ENCODE measurements at places on chromosomes 6 and 20. TPM values are rescaled to one million over a fixed set of nuclear protein-coding genes. Genes with fewer than 3 reads are reported as not detected.
A peak's percentile ranks its signal among the peaks of the same experiment; 100 is the strongest.

GRCh38 chr6:161067749-161068148, 76.2 kb downstream of the MAP3K4 start:
- H3K36me3 ChIP-seq: no peaks in the 10 kb centered on the region
- no peak overlapping the region for H3K4me3 ChIP-seq
- peaks cover 4% of the 10 kb centered on the region for H3K4me1 ChIP-seq
- DNase-seq: no peak
- H3K27me3 ChIP-seq: no peaks in the 10 kb centered on the region

DNA sequence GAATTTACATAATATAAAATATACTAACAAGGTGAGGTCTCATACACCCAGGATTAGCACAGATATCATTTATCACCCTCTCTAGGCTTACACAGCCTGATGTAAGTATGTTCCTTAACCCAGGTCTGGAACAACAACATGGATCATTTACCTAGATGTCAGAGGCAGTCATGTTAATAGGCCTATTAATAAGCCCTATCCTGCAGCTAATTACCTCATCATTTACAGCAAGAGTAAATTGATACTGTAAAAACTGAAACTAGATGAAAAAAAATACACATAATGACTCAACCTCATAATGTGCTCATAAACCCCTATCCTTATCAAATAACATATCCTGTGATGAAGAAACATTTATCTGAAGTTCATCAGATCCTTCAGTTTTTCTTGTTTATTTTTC, 334.3 kb upstream of the MANEA start:
- DNase-seq: no peak
- H3K36me3 ChIP-seq: no peaks in the 10 kb centered on the region
- no peak overlapping the region for H3K27ac ChIP-seq
- H3K4me1 ChIP-seq: no peaks in the 10 kb centered on the region
- H3K4me3 ChIP-seq: no peak overlapping the region

- H3K27me3 ChIP-seq: no peaks in the 10 kb centered on the region
- H3K27ac ChIP-seq: no peak overlapping the region
- no peak for DNase-seq
- H3K36me3 ChIP-seq: no peaks in the 10 kb centered on the region
These were observed 615.1 kb upstream of the NRSN1 start for GRCh38 chr6:23510778-23511510.

- peaks cover 4% of the 10 kb centered on the region for H3K27me3 ChIP-seq
- H3K4me3 ChIP-seq: no peak overlapping the region
- no peaks in the 10 kb centered on the region for H3K36me3 ChIP-seq
- DNase-seq: no peak
- H3K4me1 ChIP-seq: no peaks in the 10 kb centered on the region
- H3K27ac ChIP-seq: no peak overlapping the region
These were observed 42.8 kb upstream of the STX16 start for GRCh38 chr20:58608096-58608840.

DNA sequence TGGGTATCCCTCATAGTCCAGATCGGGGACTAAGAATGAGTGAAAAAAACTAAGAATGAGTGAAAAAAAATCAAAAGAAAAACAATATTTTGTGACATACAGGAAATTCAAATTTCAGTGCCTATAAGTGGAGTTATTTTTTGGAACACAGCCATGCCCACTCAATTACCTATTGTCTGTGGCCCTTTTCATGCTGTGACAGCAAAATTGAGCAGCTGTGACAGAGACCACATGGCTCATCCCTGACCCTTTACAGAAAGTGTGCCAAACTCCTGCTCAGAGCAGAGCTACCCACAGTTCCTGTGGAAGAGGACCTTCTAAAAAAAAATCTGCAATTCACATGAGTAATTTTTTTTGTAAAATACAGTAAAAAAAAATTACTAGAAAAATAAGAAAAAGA, 1.4 kb downstream of the NCR2 start:
- H3K27ac ChIP-seq: no peak overlapping the region
- H3K27me3 ChIP-seq: no peaks in the 10 kb centered on the region
- H3K36me3 ChIP-seq: no peaks in the 10 kb centered on the region

DNA sequence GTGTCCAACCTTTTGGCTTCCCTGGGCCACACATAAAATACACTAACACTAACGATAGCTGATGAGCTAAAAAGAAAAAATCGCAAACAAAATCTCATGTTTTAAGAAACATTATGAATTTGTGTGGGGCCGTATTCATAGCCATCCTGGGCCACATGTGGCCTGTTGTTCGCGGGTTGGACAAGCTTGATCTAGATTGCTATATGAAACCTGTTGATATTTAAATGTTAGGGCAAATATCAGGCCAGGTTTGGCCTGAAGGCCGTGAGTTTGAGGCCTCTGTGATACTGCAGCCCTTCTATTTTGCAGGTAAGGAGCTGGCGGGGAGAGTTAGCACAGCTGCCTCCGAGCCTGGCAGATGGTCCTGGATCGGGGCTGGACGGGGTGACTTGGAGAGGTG, 99.0 kb downstream of the CEBPB start:
- no peak for DNase-seq
- no peak overlapping the region for H3K27ac ChIP-seq
- H3K27me3 ChIP-seq: no peaks in the 10 kb centered on the region
- peaks cover 23% of the 10 kb centered on the region for H3K4me1 ChIP-seq
- H3K36me3 ChIP-seq: no peaks in the 10 kb centered on the region

DNA sequence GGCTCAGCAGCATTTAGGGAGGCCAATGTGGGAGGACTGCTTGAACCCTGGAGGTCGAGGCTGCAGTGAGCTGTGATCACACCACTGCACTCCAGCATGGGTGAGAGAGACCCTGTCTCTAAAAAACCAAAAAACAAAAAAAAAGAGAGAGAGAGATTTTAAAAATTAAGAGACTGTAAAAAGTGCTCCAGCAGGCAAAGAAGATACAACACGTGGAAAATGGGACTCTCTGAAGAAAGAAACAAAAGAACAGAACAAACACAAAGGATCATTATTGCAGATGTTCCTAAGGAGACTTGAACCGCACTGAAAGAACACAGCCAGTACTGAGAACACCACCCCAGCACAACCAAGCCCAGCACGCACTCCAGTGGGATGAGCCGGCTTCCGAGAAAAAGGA, 74.2 kb downstream of the TAF4 start:
- DNase-seq: no peak
- H3K4me3 ChIP-seq: no peak overlapping the region
- peaks cover 15% of the 10 kb centered on the region for H3K36me3 ChIP-seq
- H3K4me1 ChIP-seq: no peaks in the 10 kb centered on the region
- no peak overlapping the region for H3K27ac ChIP-seq

DNA sequence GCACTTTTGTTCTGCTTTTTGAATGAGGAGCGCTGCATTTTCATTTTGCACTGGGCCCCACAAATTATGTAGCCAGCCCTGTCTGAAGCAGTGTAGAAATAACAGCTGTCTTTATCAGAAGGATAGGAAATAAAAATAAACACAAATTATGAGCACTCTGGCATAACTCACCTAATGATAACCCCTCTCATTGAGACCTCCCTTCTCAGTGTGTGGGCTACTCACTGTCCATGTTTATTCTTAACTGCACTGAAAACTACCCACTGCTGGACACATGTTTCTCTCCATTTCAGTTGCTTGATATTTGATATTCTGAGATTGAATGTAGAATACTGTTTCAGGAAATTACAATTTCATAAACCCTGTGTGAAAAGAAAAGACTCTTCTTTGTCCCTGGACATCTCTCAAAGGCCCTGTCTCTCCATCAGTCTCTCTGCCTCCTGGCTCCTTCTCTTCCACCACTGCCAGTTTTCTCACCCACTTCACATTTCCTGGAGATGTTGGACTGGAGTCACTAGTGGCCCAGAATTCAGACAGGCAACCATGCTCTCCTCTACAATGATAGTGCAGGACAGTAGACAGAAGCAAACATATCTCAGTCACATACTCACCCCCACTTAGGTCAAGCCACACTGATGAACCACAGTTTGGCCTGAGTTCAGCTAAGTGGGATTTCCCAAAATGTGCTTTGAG, 29.6 kb upstream of the SAYSD1 start:
- no peak for DNase-seq
- no peaks in the 10 kb centered on the region for H3K4me1 ChIP-seq
- H3K4me3 ChIP-seq: no peak overlapping the region

DNA sequence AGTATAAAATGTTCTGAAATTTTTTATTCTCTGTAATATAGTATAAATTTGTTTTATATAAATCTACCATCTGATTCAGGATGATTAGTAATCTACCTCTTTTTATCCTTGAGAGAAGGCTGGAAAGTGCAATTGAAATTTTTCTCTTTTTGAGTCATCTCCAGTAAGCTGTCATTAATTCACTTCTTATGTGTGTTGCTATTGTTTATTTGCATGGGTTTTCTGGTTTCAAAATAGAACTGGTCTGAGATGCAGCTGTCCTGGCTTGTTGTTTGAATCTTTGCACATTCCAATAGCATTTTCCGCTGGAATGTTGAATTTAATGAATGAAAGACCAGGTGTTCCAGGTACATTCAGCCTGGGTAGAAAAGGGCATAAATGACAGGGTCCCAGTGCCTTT, 24.3 kb upstream of the TAB2 start:
- no peak for DNase-seq
- no peaks in the 10 kb centered on the region for H3K4me1 ChIP-seq
- H3K27ac ChIP-seq: no peak overlapping the region
- no peaks in the 10 kb centered on the region for H3K36me3 ChIP-seq

DNA sequence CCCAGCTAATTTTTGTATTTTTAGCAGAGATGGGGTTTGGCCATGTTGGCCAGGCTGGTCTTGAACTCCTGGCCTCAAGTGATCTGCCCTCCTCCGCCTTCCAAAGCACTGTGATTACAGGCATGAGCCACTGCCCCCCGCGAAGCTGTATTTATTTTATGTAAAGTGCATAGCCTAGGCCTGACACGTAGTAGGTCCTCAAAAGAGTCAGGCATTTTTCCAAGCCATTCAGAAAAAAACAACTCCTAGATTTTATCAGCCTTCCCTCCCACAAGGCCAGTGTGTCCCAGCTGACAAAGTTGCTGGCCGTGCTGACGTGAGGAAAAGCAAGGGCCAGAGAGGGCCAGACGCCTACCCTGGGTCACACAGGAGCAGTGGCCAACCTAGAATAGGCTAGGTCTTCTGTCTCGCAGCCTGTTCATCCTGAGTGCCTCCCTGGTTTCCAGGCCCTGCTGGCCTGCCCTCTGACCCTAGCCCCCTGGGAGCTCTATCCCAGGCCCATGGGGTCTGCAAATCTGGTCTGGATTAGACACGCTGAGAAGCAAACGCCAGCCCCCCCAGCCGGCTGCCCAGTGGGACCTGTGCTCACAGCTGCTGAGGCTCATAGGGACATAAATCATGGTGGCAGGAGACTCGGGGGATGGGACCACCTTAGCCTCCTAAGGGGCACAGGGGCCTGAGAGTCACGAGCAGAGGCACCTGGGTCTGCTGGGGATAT, 11.8 kb downstream of the TCF15 start:
- no peak overlapping the region for H3K27ac ChIP-seq
- H3K36me3 ChIP-seq: no peaks in the 10 kb centered on the region
- DNase-seq: no peak

- H3K27me3 ChIP-seq: no peaks in the 10 kb centered on the region
- no peak overlapping the region for H3K4me3 ChIP-seq
- H3K27ac ChIP-seq: no peak overlapping the region
- DNase-seq: no peak
These were observed 280.0 kb downstream of the SOX4 start for GRCh38 chr6:21873562-21873961.

DNA sequence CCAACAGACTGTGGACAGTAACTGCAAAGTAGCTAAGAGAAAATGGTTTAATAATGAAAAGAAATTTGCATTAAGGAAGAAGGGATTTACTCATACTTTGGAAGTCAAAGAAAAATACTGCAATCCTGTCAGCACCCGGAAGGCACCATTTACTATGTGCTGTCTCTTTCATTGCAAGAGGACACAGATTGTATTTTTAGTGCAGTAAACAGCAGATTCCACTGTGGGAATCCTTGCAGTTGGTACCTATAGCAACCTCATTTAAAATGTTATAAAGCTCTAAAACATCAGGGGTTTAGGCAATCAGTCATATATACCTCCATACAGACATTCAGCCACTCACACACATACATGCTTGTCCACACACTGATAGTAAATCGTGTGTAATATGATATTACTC, 346.8 kb downstream of the PKHD1 start:
- DNase-seq: no peak
- H3K4me1 ChIP-seq: no peaks in the 10 kb centered on the region

DNA sequence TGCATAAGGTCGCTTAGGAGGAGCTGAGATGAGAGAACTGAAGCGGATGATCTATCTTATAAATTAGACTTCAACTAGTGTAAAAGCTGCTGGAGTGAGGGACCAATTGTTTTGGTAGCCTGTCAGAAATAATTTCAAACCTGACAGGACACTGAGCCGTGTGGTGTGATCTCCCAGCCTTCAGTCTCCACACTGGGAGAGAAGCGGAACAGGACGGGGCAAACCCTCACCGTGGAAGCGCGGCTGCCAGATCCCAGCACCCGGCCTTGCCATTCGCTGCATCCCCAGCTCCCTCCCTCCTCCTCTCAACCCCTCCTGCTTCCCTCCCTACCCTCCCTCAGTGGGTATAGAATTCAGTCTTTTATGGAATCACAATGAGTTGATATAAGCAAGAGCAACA, 900.1 kb upstream of the SLC35B3 start:
- no peaks in the 10 kb centered on the region for H3K4me1 ChIP-seq
- no peak overlapping the region for H3K27ac ChIP-seq
- DNase-seq: no peak

GRCh38 chr6:158287047-158287446, 25.2 kb upstream of the TULP4 start:
- no peak overlapping the region for H3K27ac ChIP-seq
- no peaks in the 10 kb centered on the region for H3K27me3 ChIP-seq
- DNase-seq: no peak

DNA sequence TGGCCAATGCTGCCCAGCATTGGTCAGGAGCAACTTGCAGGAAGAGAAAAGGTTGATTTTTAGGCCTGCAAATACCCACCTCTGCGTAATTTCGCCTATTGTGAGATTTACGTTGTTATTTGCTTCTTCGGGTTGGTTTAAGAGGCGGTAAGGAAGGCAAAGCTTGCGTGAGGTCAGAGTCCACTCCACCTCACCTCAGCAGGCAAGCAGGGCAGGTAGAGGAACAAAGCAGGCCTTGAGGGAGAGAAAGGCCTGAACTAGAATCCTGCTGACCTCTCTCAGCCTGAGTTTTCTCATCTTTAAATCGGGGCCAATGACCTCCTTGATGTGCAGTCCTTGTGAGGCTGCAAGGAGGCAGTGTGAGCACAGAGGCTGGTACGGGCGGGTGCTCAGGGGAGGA, 239.1 kb downstream of the CDC5L start:
- H3K36me3 ChIP-seq: no peaks in the 10 kb centered on the region
- H3K27me3 ChIP-seq: no peaks in the 10 kb centered on the region
- no peak overlapping the region for H3K27ac ChIP-seq
- DNase-seq: no peak
- H3K4me1 ChIP-seq: no peaks in the 10 kb centered on the region

GRCh38 chr6:139135578-139136545, 982 bp downstream of the HECA start:
- no peaks in the 10 kb centered on the region for H3K27me3 ChIP-seq
- peaks cover 6% of the 10 kb centered on the region for H3K4me1 ChIP-seq
- peak overlapping the region; percentile 35 for H3K27ac ChIP-seq
- peak overlapping the region; percentile 87 for H3K4me3 ChIP-seq
- DNase-seq: no peak
- no peaks in the 10 kb centered on the region for H3K36me3 ChIP-seq

Gene POLR1H
- polyA plus RNA-seq: 118 TPM

Gene FBXO9
- polyA plus RNA-seq: 28.6 TPM

Gene OR2J3
- polyA plus RNA-seq: not detected

Gene FOXA2
- polyA plus RNA-seq: not detected

Gene TUBB1
- 0.13 TPM for polyA plus RNA-seq

Gene ANKEF1
- 2.5 TPM for polyA plus RNA-seq

Gene RIMS1
- 0.08 TPM for polyA plus RNA-seq
